ENCODE measurements at places on chromosomes 2 and 18.
A peak's percentile ranks its signal among the peaks of the same experiment; 100 is the strongest.

DNA sequence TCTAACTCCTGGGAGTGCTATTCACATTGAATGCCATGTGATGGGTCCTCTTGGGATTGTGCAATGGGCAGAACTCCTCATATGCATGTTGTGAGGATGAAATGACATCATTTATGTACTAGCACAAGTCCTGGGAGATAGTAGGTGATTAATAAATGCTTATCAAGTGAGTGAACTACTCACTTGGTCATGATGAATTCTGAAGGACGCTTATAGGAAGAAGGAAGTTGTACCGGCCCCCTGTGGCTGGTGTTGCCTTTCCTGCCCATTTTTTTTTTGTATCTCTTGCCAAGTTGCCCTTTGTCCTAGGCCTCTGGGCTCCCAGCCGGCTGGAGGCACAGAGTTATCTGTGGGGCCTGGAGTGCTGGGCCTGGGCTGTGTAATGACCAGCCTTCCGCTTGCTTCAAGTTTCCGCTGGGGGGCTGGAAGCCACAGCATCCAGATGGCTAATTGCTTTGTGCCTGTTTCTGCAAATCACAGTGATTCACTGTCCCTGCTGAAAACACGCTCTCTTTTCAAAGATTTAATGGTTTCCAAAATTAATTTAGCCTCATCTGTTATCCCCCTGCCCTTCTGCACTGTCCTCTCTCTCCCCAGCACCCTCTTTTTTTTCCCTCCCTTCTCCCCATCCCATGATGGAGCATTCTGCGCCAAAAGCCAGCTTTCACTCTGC lies 33.7 kb upstream of the MRPL33 start:
- no peak for DNase-seq

GRCh38 chr2:95346738-95347671 lies 49.9 kb downstream of the KCNIP3 start:
- no peak for DNase-seq

GRCh38 chr2:85244828-85245227 lies 83.0 kb downstream of the TGOLN2 start:
- no peak for DNase-seq

- DNase-seq = no peak
Measured at GRCh38 chr2:41024816-41025215, 572.9 kb upstream of the SLC8A1 start.

- no peak for DNase-seq
Measured at GRCh38 chr2:213932-214693, 49.7 kb downstream of the SH3YL1 start.

DNA sequence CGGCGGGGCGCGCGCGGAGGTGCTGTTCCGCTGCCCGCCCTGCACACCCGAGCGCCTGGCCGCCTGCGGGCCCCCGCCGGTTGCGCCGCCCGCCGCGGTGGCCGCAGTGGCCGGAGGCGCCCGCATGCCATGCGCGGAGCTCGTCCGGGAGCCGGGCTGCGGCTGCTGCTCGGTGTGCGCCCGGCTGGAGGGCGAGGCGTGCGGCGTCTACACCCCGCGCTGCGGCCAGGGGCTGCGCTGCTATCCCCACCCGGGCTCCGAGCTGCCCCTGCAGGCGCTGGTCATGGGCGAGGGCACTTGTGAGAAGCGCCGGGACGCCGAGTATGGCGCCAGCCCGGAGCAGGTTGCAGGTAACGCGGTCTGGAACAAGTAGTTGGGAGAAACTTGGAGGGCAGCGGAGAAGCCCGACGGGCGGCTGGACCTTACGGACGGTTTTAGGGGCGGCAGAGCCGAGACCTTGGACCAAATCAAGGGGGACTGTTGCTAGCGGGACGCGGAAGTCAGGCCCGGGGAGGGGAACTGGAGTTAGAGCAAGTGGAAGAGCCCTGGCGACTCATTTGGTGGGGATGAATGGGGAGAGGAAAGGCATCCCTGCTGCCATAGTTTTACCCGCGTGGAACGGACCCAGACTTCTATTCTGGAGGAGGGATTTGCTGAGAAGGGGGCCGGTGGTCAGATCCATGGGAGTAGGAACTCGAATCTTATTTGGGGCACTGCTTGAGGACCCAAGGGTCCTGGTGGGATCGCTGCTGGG lies 573 bp downstream of the IGFBP2 start:
- DNase-seq = no peak

DNA sequence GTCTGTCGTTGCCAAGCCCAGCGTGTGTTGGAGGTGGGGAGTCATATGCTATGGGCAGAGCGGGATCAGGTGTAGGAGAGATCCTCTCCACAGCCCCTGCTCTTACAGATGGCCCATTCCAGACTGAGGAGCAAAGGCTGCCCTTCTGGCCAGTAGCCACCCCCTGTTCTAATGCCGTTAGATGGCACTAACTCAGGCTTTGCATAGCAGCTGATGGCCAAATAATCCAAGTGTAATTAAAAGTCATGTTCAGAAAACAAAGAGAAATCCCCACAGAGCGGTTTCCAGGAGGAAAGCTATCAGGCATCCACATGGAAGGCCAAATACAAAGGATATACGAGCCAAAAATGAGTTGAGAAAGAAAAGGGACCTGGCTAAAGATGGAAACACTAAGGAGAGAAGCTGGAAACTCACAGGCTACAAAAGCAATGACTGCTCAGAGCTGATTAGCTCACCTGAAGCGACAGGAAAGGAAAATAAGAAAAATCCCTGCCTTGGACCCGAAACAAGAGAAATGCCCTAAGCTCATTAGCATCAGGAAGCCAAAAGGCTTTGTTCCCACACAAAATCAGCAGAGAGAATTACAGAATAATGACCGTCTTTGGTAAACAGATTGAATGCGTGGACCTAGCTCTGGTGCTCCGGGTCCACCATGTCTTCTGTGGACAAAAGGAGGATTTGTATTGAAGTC lies 1002.4 kb upstream of the KLHL29 start:
- no peak for DNase-seq

GRCh38 chr2:231541645-231542044 lies 11.4 kb upstream of the NMUR1 start:
- DNase-seq = no peak

- DNase-seq = no peak
Measured at GRCh38 chr2:9032121-9032520, 28.6 kb upstream of the MBOAT2 start.

DNA sequence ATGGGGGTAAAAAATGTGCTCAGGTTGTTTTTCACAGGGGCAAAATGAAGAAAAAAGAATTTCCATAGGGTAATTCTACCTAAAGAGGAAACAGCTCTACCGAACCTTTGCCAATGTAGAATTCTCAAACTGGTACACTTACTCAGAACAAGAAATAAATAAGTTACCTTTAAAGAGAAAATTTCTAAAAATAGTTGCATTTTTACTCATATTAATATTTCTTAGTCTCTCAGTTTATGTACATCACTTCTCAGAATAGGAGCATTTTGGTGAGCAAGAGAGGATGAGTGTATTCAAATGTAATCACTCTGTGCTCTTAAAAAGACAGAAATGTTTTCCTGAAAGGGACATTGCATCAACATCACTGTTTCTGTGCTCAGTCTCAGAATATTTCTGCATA lies 574.7 kb upstream of the SLC8A1 start:
- no peak for DNase-seq

- DNase-seq = no peak
Measured at GRCh38 chr18:5744659-5745058, 150.7 kb downstream of the TMEM200C start.

DNA sequence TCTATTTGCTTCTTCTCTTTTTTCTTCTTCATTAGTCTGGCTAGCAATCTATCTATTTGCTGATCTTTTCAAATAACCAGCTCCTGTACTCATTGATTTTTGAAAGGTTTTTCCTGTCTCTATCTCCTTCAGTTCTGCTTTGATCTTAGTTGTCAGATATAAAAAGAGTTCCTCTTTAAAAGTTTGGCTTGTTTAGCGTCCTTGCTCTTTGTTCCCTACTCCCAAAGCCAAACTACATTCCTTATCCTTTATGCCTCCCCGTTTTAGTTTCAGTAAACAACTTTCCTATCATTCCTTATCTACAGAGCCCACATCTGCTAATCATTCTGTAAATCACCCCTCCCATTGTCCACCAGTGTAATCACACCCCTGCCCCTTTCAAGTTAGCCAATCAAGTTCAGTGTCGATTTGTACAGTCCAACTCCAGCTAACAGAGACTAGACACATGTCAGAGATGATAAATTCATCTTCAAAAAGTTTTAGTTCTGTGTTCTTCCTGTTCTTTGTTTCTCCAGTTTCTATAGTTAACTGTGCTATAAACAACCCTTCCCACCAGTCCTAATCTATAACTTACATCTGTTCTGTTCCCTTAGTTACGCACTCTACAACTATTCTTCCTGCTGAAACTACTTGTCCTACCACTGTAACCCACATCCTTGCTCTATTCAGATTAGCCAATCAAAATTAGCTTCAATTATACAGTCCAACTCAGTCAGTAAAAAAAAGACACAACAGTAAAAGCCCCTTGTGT lies 44.4 kb downstream of the TFPI start:
- no peak for DNase-seq

DNA sequence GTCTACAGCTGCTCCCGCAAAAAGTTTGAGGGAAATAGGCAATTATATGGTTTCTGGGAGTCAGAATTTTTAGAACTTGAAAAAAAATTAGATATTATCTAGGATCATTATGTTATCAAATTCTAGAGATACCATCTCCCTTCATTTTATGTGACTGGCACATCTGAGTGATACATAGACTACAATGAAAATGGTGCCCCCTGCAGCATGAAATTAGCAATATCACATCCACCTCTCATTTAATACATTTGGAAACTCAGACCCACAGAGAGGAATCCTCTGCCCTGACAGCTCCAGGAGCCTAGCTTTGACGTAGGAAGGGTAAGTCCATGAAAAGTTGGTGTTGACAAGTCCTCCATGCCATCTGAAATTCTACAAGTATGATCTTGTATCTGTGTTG lies 381.6 kb downstream of the SUCLG1 start:
- DNase-seq = no peak

GRCh38 chr2:195633974-195634373 lies 23.1 kb upstream of the SLC39A10 start:
- DNase-seq = no peak

GRCh38 chr18:305003-305501 lies 37.2 kb upstream of the THOC1 start:
- DNase-seq = no peak

DNA sequence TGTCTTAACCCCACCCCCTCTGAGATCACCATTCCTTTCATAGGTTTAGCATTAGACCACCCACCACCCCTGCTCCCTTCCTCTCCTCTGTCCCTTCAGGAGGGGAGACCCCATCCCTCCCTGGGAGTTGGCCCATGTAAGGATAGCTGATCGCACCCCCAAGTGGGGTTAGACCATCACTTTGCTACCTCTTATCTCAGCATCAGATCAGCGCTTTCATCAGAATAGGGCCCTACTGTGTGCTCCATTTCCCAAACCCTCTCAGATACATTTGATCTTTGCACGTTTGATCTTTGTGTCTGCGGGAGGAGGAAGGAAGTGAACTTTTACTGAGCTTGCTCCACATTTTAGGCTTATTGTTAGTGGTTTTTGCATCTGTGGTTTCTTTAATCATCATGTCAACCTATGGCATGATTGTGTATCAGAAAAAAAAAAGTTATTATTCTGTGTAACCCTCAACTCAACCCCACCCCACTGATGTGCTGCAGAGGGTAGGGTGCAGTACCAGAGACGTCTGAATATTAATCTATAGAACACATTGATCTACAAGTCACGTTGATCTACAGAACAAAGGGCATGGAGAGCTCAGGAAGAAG lies 81.2 kb downstream of the PDCL3 start:
- no peak for DNase-seq

- no peak for DNase-seq
Measured at GRCh38 chr18:8301427-8302172, 307.6 kb upstream of the RAB12 start.

- peak; percentile 22 for DNase-seq
Measured at GRCh38 chr2:215461836-215462532, 26.1 kb upstream of the FN1 start.

- DNase-seq = no peak
Measured at GRCh38 chr2:100677611-100678185, 114.9 kb downstream of the PDCL3 start.

DNA sequence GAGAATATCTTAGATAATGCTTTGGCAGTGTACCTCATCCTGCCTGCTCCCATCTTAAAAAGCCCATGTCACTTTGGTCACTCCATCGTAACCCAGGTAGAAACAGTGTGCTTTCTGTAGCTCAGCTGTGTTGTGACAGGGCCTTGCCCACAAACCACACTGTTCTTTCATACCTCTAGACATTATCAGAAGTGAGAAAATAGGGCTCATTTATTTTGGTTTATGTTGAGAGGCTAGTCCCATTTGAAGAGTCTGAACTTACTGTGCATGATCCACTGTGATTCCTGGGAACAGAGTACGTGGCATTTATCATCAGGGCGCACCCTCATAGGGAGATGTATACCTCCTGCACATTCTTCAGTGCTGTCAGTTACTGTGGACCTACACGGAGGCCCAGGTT lies 69.7 kb downstream of the FEZ2 start:
- no peak for DNase-seq

GRCh38 chr2:31108561-31109286 lies 29.5 kb downstream of the GALNT14 start:
- no peak for DNase-seq

DNA sequence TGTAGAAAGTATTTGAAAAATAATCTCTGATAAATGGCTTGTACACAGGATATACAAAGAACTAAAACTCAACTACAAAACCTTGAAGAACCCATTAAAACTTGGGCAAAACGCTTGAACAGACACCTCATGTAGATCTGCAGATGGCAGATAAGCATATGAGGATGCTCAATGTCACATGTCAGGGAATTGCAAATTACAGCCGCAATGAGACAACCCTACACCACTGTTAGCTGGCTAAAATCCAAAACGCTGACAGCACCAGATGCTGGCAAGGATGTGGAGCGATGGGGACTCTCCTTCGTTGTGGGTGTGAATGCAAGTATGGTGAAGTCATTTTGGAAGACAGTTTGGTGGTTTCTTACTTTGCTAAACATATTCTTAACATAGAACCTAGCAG lies 53.7 kb downstream of the SNTG2 start:
- no peak for DNase-seq

DNA sequence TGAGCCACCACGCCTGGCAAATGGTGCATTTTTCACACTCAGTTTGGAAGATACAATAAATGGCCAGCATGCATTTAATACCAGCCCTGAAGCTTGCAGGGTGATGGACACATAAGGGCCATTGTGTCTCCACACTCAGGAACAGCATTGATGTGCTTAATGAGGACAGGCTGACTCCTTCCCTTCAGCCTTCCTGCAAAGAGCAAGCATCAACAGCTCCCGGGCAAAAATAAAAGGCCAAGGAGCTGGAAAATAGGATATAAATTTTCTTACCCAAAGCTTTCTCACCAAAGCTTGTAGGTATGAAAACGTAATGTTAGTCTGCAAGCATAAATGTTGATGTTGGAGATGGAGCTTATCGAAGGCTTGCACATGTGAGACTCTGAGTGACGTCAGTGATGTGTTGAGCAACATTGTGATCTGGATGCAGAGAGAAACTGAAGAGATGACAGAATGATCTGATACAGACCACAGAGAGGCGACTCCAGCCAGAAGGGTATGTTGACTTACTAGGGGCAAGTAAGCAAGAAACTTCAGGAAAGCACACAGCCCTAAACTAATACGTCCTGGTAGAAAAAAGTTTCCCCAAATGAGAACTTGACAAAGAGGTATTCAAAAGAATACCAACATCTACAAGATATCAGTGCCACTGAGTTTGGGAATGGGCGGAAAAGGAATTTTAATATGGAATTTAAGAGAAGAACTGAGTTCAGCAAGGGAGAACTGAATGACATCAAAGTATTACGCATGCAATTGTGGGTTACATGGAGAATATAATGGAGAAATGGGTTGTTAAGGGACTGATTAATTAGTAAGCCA lies 256.5 kb downstream of the TGIF1 start:
- DNase-seq = no peak

- no peak for DNase-seq
Measured at GRCh38 chr18:26649193-26649543, 100.8 kb upstream of the KCTD1 start.

- DNase-seq = no peak
Measured at GRCh38 chr2:231037731-231038482, 584 bp downstream of the C2orf72 start.
